ENCODE measurements at places on chromosomes 3 and 15. TPM values are rescaled to one million over a fixed set of nuclear protein-coding genes. Genes with fewer than 3 reads are reported as not detected.

DNA sequence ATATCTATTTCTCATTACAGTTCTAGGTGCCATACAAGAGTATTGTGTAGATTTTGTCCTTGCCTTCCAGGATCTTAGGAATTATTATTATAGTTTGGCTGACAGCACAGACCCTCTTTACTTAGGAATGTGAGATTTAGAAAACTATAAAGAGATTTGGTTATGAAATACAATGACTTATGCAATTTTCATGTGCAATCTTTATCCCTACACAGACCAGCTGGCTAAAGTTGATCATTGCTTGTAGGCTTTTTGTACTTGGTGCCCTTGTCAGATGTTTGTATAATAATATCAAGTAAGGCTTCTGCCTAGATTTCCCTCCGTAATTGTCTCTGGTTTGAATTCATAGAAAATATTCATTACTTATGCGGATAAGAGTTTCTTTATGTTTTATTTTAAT is 174.5 kb upstream of the GAP43 start:
- no peak overlapping the region for H3K4me3 ChIP-seq
- H3K27me3 ChIP-seq = no peaks in the 10 kb centered on the region
- no peak for DNase-seq
- no peak overlapping the region for H3K27ac ChIP-seq
- no peaks in the 10 kb centered on the region for H3K36me3 ChIP-seq
- H3K4me1 ChIP-seq = no peaks in the 10 kb centered on the region

DNA sequence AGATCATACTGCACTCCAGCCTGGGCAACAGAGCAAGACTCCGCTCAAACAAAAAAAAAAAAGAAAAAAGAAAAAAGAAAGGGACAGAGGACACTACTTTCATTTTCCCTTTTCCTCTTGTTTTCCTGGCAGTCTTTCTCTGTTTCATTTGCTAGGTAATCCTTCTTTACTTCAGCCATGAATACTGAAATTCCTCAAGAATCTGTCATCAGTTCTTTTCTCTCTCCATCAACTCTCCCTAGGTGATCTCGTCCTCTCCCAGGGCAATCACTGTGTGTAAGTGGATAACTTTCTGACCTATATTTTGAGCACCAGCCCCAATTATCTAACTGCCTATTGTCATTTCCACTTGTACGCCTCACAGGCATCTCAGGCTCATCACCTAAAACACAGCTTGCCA is 51.5 kb downstream of the TTC23 start:
- no peak for DNase-seq
- H3K27ac ChIP-seq = no peak overlapping the region
- H3K36me3 ChIP-seq = peaks cover 3% of the 10 kb centered on the region
- H3K4me3 ChIP-seq = no peak overlapping the region
- no peaks in the 10 kb centered on the region for H3K4me1 ChIP-seq

DNA sequence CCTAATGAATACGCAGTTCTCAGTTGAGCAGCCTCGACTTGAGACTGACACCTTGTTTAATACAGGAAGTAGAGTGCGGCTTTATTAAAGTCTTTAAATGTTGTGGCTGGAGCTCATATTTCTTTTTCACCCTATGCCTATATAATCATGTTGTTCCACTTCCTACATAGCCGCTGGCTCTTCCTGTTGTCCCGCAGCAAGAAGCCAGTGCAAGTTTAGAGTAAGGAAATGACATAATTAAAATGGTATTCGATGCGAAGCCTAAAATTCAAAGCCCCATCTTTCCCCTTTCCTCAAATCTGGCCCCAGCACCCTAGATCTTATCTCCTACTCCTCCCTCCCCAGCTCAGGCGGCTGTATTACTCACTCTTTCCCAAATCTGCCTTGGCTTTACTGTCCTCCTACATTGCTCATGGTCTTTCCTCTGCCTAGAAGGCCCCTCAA is 7.5 kb upstream of the PHLDB2 start:
- H3K27me3 ChIP-seq = no peaks in the 10 kb centered on the region
- DNase-seq = peak; percentile 87
- H3K4me1 ChIP-seq = peaks cover 20% of the 10 kb centered on the region
- H3K36me3 ChIP-seq = no peaks in the 10 kb centered on the region
- no peak overlapping the region for H3K4me3 ChIP-seq
- H3K27ac ChIP-seq = peak overlapping the region; percentile 14

DNA sequence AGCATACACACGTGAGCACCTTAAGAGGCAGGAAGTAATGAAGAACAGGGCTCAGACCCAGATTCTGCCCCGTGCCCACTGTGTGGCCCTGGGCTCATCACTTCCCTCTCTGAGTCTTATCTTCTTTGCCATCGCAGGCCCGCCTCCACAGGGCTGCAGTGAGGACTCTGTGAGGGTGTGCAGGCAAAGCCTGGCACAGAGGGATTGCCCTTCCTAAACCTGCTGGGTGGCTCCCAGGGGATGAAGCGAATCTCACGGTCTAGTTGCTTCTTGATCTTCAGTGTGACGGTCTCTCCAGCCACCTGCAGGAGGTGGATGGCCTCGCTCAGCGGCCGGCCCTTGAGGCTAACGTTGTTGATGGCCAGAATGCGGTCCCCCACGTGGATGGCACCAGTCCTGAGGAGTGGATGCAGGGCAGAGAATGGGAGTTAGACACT is 32.8 kb downstream of the GRIP2 start:
- H3K27ac ChIP-seq = no peak overlapping the region
- DNase-seq = no peak
- H3K36me3 ChIP-seq = no peaks in the 10 kb centered on the region
- no peaks in the 10 kb centered on the region for H3K27me3 ChIP-seq
- H3K4me1 ChIP-seq = no peaks in the 10 kb centered on the region

GRCh38 chr3:87615506-87615905 is 339.1 kb upstream of the POU1F1 start:
- DNase-seq = no peak
- H3K4me1 ChIP-seq = no peaks in the 10 kb centered on the region
- H3K27me3 ChIP-seq = no peaks in the 10 kb centered on the region
- no peaks in the 10 kb centered on the region for H3K36me3 ChIP-seq
- H3K27ac ChIP-seq = no peak overlapping the region

DNA sequence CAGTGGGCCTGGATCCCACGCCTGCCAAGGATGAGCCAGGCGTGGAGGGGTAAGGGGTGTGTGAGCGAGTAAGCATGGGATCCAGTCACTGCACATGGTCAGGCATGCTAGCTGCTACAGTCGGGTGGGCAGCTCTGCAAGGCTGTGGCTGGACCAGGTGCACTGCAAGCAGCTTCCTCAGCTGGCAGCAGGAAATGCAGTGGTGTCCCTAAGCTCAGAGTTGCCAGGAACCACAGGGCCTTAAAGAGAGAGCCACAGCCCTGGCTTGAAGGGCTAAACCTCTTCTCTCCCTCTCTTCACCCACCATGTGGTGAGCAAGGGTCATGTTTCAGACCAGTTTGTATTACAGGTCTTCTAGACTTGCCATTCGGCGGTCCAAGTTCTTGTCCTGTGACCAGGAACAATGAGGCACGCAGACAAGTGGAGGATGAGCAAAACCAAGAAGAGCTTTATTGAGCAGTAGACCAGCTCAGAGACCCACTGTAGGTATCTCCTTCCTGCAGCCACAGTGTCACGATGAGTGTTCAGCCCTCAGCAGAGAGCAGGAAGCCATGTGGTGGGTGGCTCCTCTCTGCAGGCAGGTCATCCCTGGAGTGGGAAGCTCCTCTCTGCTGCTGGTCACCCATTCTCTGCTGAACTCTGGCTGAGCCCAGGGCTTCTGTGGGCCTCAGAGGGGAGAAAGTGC is 511.9 kb downstream of the PYDC2 start:
- no peak overlapping the region for H3K27ac ChIP-seq
- no peak for DNase-seq
- no peaks in the 10 kb centered on the region for H3K27me3 ChIP-seq
- no peak overlapping the region for H3K4me3 ChIP-seq

- H3K27me3 ChIP-seq = no peaks in the 10 kb centered on the region
- H3K36me3 ChIP-seq = no peaks in the 10 kb centered on the region
- no peak overlapping the region for H3K27ac ChIP-seq
- peak; percentile 57 for DNase-seq
Observed at GRCh38 chr3:169539856-169540255, 123.7 kb downstream of the MECOM start.

- H3K27me3 ChIP-seq = no peaks in the 10 kb centered on the region
- no peak overlapping the region for H3K4me3 ChIP-seq
- peaks cover 3% of the 10 kb centered on the region for H3K4me1 ChIP-seq
- no peak overlapping the region for H3K27ac ChIP-seq
Observed at GRCh38 chr3:197901626-197902025, 48.4 kb upstream of the RPL35A start.

GRCh38 chr15:62108411-62108810 is 41.6 kb downstream of the C2CD4A start:
- no peaks in the 10 kb centered on the region for H3K27me3 ChIP-seq
- H3K4me1 ChIP-seq = no peaks in the 10 kb centered on the region
- no peaks in the 10 kb centered on the region for H3K36me3 ChIP-seq
- DNase-seq = no peak
- no peak overlapping the region for H3K4me3 ChIP-seq

DNA sequence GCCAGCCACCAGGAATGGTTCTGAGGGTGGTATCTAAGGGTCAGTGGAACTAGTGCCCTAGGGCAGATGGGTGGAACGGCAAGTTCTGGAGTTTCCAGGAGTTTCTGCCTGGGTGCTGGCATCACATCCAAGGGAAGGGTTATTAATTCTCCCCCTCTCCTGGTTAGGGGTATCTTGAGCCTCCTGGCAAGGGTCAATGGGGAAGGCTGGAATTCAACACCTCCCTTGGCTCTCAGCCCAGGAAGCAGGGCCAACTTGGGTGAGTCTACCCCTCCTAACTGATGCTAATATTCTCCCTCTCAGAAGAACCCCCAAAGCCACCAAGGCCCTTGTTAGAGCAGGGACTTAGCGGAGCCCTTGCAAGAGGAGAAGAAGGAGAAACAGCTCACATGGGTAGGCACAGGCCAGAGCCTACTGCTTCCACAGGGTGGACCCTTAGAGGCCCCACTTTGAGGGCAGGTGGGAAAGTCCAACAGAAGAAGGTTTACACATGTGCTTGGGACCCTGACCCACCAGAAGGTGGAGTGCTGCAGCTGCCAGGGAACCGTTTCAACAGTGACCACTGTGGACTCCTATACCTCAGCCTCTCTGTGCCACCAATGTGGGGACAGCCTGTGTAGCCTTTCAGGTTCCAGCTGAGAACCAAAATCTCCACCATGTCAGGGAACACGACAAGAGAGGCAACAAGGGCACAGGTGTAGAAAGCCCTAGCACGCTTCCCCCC is 3.3 kb downstream of the TMEM115 start:
- H3K36me3 ChIP-seq = peaks cover 10% of the 10 kb centered on the region
- no peak overlapping the region for H3K27ac ChIP-seq
- no peak for DNase-seq
- peaks cover 24% of the 10 kb centered on the region for H3K4me1 ChIP-seq

DNA sequence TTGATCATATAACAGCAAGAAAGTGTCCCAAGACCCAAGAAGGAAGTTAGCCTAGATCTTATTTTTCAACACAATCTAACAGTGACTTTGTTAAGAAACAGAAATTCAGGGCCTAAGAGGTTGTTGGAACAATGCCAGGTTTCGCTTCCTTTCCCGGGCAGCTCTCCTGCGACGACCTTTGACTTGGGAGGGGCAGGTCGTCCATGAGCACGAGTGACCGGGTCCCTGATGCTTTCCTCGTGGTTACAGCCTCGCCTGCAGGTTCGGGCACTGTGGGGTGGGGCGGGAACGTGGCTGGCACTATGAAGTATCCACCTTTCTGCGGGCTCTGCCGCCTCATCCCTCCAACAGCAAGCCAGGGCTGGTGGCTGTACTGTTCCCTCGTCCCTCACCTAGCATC is 90.1 kb upstream of the RGMA start:
- no peaks in the 10 kb centered on the region for H3K4me1 ChIP-seq
- no peak overlapping the region for H3K4me3 ChIP-seq
- peaks cover 10% of the 10 kb centered on the region for H3K27me3 ChIP-seq
- H3K36me3 ChIP-seq = no peaks in the 10 kb centered on the region
- peak; percentile 46 for DNase-seq

SLC35G2 gene
- total RNA-seq = 0.27 TPM

PATL2 gene
- 0.33 TPM for total RNA-seq

OR4F15 gene
- not detected for total RNA-seq
